Islet precursor cell (in vitro differentiated cells): ENCODE measurements at places on chromosomes 1 and 21.

DNA sequence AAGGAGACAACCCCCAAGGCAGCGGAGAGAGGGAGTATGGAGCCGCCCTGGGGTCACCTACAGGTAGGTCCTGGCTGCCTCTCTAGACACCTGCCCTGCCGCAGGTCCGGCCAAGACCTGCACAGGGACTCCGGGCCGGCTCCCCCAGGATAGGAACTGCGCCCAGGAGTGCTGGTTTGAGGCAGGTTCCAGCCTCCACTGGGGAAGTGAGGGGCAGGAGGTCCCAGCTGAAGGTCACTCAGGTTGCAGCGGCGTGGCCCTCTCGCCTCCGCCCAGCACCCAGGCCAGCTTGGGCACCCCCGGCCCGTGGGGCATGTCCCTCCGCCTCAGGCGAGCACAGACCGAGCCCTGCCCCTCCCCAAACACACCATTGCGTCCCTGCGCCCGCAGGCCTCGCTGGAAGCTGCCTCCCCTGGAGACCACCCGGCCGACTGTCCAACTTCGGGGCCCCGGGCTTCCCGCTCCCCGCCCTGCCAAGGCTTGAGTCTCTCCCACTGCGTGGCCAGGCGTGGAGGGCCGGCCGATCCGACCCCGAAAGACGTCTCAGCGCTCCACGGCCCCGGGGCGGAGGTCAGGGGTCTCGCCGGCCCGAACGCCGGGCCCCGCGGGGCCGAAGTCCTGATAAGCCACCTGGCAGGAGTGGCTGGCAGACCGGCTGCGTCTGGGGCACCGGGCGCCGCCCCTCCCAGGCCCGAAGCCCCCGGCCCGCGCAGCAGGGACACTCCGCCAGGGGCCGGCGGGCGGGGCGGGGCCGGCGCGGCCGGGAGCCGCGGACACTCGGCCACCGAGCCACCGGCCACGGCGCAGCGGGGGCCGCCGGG is 1.4 kb upstream of the SKI start:
- no peak for DNase-seq

GRCh38 chr1:95023399-95024043 is 49.2 kb downstream of the ALG14 start:
- DNase-seq = no peak

- peak; percentile 50 for DNase-seq
These were observed 20.3 kb upstream of the ARF1 start for GRCh38 chr1:228062085-228062791.

- no peak for DNase-seq
These were observed 19.9 kb upstream of the CSF3R start for GRCh38 chr1:36502616-36503015.

DNA sequence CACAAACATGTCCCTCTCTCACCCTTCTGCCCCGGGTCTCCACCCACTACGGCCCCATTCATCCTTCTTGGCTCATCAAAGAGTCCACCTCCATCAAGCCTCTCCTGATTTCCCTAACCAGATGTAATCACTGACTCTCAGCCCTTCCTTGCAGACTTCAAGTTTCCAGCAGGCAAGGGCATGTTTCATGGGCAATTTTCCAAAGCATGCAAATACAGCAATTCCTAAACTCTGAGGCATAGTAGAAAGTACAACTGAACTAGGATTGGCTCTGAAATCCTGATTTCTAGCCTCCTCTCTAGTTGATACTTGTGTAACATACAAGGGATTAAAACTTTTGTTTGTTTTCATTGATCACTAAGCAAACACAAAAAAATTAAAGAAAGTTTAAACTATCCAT is 109.1 kb upstream of the GADD45A start:
- no peak for DNase-seq

- DNase-seq = no peak
These were observed 57.9 kb downstream of the TTC3 start for GRCh38 chr21:37130971-37131370.

DNA sequence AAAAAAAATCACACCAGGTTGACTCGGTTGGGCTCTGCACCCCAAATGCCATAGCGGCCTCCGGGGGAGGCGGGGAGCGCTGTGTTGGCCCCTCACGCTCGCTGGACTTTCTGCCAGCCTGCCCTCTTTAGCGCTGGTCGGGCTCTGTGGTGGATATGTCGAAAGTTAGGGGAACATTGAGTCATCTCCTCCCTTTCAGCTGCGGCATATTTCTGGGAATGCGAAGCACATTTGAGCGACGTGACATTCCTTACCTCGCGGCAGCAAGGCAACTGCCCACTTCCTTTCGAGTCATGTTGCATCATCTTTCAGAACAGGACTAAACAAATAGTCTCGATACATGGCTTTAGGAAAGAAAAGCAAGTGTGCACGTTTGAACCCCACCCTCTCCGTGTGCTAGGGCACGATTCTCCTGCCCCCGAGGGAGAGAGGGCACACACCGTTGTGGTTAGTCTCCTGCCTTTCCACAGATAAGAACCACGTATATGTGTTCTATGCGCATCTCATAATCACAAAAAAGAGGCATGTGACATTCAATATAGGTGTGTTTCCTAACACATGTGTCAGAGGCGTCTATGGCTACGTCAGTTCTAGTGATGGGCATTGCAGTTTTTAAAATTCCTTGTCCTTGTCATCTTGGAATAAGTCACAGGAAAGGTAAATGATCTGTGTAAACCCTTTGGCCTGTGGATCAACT is 105.9 kb upstream of the SLC45A1 start:
- DNase-seq = peak; percentile 87

DNA sequence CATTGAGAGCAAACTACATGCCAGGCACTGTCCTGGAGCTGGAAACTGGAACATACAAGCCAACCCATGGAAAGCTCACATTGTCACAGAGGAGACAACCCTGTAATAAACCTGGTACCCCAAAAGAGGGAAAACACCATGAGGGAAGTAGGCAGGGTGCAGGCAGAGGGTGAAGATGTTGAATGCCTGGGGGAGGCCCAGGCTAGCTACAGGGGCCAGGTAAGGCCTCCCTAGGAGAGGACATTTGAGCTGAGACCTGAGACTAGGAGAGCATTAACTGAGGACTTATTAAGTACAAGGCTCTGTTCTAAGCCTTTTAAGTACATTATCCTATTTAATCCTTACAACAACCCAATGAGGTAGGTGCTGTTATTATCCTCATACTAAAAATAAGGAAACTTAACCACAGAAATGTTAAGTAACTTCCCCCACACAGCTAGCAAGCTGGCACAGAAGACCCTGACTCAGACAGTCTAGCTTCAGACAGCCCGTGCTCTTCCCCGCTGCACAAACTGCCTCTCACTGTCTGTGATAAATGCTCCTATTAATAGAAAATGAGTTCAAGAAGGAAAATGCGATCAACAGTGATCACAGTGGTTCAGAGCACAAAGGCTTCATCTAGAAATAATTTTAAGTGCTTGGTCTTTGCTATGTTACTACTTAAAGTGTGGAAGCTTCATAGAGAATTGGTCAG is 41.8 kb downstream of the ZNF281 start:
- DNase-seq = no peak

- no peak for DNase-seq
These were observed 1.2 kb downstream of the LMX1A start for GRCh38 chr1:165355139-165355976.

DNA sequence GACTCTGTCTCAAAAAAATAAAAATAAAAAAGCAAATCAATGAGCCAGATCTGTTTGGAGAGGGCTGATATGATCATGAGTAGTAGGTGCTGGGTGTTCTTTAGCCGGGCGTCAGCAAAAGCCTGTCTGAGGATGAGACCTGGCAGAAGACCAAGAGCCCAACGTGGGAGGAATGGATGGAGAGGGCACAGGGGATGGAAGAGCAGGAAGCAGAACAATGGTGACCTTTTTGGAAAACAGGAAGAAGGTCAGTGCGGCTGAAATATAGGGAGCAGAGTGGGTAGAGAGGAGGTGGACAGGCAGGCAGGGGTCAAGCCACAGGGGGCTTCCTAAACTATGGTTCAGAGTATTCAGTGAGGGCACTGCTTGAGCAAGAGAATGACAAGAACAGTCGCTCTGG is 30.9 kb downstream of the VWA5B1 start:
- no peak for DNase-seq

DNA sequence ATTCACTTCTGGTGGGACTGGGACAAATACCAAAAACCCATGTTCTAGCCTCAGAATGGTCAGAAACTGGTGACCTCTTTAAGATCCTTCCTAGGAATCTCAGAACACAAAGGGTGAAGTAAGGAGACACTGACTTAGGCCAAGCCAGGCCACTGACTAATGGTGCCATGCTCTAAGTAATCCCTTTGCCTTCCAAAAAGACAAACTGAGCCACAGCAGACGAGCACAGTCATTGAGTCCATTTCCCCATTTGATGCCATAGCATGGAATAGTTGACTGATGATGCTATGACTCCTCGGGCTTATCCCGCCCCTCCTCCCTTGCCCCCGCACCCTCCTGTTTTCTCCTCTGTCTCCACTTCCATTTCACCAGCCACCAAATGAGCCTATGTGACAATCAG is 145.8 kb upstream of the ZNF648 start:
- no peak for DNase-seq

- DNase-seq = no peak
These were observed 17.4 kb downstream of the NDUFS5 start for GRCh38 chr1:39043513-39043912.

GRCh38 chr1:176648556-176648955 is 185.6 kb downstream of the PAPPA2 start:
- DNase-seq = no peak

DNA sequence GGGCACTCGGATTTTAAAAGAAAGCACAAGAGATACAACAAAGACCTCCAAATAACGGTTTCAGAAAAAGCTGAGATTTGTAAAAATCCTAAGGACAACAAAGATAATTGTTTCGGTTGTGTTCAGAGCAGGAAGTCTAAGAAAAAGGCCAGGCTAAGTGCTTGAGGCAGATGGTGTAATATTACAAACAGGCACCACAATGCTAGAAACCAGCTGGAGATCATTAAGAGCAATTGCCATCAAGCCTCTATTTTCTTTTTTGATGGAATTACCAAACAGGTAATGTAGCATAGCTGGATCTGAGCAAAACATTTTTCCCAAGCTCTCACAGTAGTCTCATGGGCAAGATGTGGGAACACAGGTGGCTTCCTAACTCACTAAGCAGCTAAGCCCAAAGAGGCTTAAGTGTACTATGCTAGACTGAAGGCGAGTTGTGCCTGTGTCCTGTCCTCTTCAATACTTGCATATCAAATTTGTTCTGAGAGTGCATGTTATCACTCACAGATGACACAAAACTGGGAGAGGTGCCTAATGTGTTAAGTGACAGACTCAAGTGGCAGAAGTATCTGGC is 161.6 kb downstream of the GLUL start:
- no peak for DNase-seq

DNA sequence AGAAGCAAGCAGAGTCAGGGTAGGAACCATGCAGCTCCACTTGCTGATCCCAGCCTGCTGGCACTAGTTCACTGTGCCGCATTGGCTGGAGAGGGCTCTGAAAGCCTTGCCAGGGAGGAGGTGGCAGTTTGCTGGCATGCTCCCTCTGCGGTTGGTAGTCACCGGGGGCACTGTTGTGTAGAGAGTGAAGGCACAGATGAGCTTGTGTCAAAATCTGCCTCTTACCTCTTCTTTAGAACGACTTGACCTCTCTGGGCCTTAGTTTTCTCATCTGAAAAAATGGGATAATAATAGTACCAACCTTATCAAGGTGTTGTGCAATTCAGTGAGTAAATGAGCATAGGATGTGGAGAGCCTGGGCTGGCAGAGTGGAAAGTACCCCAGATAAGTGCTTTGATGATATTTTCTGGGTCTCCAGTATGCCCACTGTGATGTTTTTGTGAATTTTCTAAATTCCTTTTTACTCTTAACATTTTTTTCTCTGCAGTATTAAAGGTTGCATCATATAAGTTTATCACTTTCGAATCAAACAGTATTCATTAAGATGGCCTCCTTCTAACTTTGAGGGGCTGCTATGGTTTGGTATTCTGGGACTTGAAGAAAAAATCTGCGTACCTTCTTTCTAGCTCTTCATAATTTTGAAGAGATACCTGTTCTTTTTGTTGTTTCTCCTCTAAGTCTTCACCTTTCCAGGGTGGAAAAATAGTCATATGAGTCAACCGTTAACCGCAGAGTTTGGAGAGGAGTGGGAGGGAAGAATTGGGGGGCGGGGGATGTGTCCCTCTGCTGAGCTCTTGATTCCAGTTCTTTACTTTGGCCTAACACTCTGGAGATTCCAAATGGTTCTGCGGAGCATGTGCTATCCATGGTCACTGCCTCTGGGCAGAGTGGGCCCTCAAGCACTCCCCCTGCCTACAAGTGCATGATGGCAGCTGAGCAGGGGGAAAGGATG is 26.8 kb downstream of the SZRD1 start:
- no peak for DNase-seq

DNA sequence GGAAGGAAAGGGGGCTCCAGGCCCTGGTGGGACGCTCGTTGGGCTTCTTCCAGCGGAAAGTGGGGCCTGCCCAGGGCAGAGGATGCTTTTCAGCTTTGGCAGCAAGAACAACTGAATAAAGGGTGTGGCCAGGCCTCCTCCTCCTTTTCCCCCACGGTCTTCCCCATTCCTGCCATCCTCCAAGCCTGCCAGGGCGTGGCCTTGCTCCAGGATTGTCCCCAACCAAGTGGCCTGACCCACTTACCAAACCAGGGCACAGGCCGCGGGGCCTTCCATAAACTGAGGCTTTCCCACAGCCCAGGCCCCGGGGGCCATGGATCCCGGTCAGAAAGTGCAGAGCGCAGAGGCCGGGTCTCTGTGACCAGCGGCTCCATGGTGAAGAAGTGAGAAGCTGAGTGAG is 33.6 kb downstream of the CASZ1 start:
- no peak for DNase-seq

- DNase-seq = no peak
These were observed 50.7 kb upstream of the EDARADD start for GRCh38 chr1:236343246-236343870.

- DNase-seq = peak; percentile 26
These were observed 352.5 kb upstream of the VAMP3 start for GRCh38 chr1:7418442-7419080.

GRCh38 chr1:97277891-97278654 is 556.5 kb downstream of the PTBP2 start:
- no peak for DNase-seq

DNA sequence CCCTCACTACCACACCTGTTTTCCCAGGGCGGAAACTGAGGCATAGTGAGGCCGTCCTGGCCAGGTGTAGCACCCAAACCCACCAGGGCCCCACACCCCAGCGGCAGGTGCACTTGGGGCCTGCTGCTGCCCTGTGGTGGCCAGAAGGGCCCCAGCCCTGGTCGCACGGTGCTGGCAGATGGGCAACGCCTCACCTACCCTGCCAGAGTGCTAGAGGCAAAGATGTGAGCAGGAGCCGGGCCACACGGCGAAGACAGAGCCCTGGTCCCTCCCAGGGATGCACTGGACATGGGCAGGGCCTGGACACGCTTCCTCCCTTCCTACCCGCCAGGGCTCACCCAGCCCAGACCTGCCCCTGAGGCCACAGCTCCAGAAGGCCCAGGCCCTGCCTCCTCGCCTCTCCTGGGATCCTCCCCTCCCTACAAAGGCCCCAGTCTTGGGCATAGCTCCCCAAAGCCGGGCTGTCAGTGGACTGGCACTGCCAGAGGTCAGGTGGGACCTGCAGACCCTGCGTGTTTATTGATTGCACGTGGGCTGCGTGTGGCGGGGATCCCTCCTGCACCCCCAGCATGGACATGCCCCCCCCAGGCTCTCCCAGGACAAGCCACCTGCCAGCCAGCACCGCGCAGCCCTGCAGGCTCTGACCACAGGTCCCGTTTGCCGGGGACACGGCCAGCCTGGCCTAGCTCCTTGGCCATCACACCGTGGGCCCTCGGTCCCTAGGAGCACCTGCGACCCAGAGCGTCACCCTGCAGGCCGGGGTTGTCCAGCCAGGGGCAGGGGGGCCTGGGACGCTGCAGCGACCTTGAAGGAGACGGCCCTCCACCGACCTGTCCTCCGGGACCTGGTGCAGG is 44.1 kb downstream of the MEGF6 start:
- no peak for DNase-seq
